ENCODE measurements at places on chromosomes 1 and 21.

- no peak for DNase-seq
Observed at GRCh38 chr1:193222056-193222615, 35.7 kb upstream of the B3GALT2 start.

DNA sequence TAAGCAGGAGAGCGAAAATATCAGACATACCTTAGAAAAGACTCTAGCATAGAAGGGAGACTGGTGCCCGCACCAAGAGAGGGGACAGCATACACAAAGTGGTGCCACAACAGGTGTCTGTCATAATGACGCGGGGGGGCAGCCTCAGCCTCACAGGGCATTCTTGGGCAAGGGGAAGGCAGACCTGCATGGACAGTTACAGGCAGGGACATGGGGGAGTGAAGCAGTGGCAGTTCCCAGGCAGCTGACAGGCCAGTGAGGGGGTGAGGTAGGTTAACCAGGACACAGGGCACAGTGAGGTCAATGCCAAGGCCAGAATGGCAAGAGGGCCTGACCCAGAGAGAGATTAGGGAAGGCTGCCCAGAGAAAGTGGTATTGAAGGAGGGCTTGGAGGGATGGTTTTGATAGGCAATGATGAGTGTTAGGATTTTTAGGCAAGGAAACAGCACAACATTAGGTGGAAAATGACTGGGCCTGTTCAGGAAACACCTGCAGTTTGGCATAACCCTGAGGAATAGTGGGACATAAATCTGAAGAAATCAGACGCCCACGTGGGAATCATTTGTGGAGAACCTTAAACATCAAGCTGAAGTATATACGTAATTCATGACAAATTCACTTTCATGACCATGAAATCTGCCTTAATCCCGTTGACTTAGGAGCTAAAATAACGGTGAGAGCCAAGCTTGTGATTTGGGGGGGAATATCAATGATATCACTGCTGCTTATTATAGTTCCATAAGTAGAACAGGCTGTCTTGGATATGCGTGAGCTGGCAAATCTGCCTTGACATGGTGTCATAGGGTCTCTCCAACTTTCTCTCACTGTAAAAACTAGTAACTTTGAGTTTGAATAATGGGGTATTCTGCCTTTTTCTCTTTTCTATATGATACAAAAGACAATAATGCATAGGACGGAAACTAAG, 8.9 kb downstream of the PTPN14 start:
- no peak for DNase-seq

- no peak for DNase-seq
Observed at GRCh38 chr1:85058311-85058710, 10.0 kb upstream of the MCOLN3 start.

GRCh38 chr1:94595658-94596057, 54.1 kb upstream of the F3 start:
- no peak for DNase-seq

DNA sequence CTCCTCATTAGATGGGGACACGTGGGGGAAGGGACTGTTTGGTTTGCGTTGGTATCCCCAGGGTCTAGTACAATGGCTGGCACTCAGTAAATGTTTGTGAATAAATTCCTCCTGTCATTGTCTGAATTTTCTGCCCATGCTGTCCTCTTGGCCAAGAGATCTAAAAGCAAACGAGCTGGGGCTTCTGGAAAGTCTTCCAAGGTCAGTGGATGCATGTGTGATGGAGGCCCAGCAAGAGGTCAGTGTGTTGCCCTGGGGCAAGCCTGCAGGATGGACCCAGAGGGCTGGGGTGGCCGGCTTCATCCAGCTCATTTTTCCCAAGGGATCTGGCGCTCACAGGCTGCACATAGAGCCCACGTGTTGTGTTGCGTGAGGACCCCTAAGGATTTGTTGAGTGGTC, 30.0 kb upstream of the JUN start:
- DNase-seq, result no peak

DNA sequence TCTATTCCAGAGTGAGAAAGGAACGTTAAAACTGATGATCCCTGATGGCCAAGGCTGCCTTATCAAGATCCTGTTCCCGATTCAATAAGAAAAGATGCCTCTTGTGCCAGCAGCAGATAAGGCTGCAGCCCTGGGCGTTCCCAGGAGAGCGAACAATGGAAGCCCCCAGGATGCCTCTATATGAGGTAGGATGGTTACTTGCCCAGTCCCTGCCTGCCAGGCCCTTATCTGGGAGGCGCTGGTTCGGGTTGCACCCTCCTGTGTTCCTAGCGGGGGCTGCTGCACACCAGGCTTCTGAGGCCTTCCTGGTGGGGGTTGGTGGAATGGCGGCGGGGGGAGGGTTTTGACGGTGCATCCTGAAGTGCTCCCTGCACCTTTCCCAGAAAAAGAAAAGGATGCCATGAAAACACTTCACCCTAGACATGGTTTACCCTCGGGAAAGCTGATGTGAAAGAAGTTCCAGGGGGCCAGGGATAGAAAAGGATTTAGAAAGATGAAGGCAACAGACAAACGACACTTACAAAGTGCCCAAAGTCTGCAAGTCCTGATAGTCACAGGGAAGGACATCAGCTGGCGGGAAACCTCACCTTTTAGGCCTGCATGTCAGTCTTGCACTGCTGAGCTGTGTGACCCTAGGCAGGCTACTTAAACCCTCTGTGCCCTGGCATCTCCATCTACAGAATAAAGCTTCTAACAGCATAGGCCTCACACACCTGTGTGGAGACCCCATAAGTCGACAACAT, 100.3 kb downstream of the KCNJ15 start:
- DNase-seq, result no peak

DNA sequence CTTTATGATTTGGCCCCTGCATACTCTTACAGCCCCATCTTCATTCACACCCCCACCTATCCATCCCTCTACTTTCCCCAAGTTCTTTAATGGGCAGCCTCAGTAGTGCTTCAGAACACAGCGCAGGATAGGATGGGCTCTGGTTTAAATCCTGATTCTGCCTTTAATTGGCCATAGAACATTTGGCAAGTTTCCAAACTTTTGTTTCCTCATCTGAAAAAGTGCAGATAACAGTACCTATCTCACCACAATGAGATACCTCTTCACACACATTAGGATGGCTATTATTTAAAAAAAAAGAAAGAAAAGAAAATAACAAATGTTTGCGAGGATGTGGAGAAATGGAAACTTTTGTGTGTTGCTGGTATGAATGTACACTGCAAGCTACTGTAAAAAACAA, 142.5 kb upstream of the VANGL1 start:
- no peak for DNase-seq

- DNase-seq, result peak; percentile 65
Observed at GRCh38 chr1:151047925-151048644, 534 bp downstream of the C1orf56 start.

- no peak for DNase-seq
Observed at GRCh38 chr1:232966663-232967062, 16.3 kb downstream of the NTPCR start.
